Fibroblast of skin of left quadriceps (primary cell): ENCODE measurements at places on chromosomes 3 and 15.
A peak's percentile ranks its signal among the peaks of the same experiment; 100 is the strongest.

GRCh38 chr3:120348991-120349854 is at the start of gene LRRC58:
Gene LRRC58 (minus strand): TSS chr3:120349354. CDS start chr3:120349243, 111 bp downstream.
- DNase-seq = peak; percentile 84

GRCh38 chr15:35944945-35945585 is 399.1 kb upstream of the DPH6 start:
- DNase-seq = no peak

- no peak for DNase-seq
These were observed 224.8 kb downstream of the KCNMB2 start for GRCh38 chr3:178761024-178761423.

DNA sequence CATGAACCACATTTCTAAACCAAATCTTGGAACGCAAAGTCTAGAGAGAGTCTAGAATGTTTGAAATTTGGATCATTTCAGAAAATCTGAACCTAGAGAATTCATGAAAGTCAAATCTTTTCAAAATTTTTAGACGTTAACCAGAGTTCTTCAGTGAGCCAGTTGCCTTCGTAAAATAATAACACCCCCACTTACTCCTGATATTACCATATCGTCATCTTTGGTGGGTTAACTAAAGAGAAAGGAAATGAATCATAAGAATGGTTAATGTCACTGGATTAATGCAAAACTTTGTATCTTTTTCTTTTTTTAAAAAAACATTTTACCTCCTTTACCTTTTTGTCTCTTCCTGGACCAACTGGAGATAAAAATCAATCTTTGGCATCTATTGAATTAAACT is 1.2 kb upstream of the ZBED2 start:
- DNase-seq = no peak

- no peak for DNase-seq
These were observed 2.9 kb downstream of the DIPK2A start for GRCh38 chr3:143974271-143975238.

- no peak for DNase-seq
These were observed 84.5 kb upstream of the FNDC3B start for GRCh38 chr3:171954690-171955383.

DNA sequence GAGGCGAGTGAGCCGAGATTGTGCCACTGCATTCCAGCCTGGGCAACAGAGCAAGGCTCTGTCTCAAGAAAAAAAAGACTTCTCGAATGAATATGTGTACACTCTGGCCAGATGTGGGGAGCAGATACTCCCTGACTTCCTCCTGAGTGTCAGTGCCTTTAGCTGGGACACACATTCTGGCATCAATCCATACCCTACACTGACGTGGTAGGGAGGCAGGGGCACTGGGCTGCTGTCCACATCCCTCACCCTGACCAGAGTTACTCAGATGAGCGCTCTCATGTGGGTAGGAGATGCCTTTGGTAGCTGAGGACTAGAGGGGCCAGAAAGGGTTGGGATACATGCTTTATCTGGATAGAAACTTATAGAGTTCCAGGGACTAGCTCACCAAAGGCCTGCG is 15.6 kb downstream of the LIMD1 start:
- DNase-seq = no peak

DNA sequence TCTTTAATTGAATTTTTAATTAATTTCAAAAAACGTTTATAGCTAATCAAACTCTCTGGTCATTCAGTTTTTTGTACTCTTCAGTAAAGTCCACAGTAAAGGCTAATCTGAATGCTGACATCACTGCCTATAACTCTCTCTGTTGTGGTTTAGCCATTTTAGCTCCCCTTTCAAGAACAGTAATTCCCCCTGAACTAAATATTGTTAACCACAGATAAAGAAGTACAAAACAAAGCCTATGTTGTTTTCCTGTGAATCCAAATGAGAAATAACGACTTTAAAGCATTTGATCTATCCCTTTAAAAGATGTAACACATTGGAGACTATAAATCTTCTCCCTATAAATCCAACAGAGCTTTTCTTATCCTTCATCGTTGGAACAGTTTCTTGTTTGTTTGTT is 94.2 kb downstream of the ZBTB20 start:
- DNase-seq = no peak

DNA sequence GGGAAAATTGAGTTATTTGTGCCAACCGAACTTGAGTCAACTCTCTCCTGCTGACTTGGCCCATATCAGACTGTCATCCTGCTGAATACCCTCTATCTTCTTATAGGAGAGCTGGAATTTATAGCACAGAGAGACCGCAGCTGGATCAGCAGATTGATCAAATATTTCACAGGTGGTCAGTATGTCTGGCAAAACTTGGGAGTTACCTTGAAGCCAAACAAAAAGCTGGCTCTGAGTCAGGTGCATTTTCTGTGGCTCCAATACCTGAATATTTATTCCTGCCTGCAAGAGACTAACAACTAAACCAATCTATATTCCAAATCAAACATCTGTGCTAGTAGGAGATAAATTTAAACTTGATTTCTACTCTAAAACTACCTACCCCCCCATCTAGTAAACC is 752.1 kb upstream of the ALCAM start:
- no peak for DNase-seq

- no peak for DNase-seq
These were observed 26.4 kb downstream of the TOMM70 start for GRCh38 chr3:100374521-100374920.

DNA sequence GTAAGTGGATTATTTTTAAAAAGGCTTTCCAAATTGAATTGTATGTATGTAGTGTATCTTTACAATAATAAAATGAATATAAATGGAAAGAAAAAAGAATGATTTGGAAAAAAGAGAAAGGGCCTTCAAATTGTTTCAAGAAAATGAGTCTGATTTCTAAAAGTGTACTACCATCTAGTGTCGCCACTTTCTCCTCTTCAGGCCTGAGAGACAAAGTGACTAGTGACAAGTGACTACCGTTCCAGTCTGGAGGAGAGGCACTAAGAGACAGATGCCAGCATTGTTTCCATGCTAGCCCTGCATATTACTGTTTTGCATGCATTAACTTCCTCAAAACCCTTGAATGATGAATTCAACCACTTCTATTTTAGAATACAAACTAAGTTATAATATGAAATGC is 39.3 kb downstream of the P3H2 start:
- no peak for DNase-seq

DNA sequence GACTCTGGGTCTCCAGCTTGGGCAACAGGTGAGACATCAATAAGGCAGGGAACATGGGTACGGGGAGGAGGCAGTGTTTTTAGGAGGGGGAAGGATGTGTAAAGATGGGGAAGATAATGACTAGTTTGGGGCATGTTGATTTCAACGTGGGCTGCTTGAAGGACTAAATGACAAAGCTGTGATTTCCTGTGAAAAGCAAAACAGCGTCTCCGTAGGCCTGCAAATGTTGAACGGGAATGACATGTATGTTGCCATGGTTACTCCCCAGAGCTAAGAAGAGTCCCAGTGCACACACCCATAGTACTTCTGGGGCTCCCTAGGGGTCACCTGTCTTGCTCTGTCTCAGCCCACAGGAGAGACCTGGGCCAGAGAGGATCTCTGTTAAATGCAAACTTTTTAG is 71.3 kb upstream of the ETV5 start:
- no peak for DNase-seq

- no peak for DNase-seq
These were observed 61.7 kb downstream of the AGTR1 start for GRCh38 chr3:148759430-148759829.

GRCh38 chr15:63379492-63380150 is 2.0 kb downstream of the CA12 start:
- no peak for DNase-seq

DNA sequence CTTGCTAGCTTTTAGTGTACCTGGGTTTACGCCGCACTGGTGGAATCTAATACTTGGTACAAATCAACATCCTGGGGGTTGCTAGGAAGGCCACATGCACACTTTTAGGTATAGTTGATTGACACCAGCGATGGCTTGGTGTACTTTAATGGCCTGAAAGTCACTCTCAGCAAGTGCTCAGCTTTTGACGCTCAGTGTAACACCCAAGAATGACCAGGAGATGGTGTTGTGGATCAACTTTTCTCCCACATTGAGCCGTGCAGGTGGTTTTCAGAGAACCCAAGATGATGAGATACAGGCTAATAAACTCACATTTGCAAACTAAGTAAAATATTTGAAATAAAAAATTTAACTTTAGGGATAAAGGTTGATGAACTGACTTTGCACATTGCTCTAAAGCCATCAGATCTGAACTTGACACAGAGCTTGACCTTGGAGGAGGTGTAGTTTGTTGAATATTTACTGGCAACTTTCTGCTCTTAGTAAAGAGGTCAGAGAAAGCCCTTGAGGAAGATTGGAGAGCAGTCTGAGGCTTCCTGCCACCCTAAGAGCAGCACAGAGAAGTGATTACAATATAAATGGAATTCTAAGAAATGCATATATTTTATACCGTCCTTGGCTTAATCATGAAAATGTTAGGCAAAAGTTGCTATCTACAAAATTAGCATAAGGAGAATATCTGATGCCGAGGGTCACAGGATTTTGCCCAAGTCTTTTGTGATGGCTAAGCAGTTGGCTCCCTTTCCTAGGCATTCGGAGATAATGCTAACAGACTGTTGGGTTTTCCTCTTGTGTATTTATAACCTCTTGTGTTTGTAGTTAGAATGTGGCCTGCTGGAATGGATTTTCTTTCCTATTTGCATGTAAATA is 143.4 kb upstream of the RASGRP1 start:
- peak; percentile 60 for DNase-seq

DNA sequence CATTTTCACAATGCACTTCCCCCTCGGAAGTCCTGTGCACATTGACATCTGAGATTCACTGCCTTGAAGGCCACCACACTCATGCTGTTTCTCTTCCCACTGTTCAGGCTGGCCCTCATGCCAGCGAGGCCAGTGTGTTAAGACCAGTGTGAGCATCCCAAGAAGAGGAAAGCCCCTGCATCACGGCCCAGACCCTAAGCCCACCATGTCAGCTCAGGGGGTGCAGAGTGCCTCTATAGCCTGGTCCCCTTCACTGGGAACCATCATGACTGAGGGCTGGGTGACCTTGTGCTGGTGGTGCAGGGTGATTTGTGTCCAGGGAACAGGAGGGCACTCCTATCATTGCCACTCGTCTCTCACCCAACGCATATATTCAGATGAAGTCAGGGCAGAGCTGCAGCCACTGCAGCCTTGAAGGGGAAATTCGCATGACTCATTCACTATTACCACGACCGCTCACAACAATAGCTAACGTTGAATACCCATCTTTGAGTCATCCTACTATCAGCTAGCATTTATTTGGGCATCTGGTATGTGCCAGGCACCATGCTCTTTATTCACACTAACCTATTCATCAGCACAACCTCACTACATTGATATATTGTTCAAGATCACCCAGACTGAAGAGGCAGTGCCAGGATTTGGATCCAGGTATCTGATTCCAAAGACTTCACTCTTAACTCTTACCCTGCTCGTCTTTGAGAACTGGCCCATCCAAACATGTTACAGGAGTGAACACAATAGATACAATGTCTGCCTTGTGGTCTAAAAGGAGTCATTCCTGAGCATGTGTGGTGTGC is 58.8 kb upstream of the SLC6A11 start:
- no peak for DNase-seq

DNA sequence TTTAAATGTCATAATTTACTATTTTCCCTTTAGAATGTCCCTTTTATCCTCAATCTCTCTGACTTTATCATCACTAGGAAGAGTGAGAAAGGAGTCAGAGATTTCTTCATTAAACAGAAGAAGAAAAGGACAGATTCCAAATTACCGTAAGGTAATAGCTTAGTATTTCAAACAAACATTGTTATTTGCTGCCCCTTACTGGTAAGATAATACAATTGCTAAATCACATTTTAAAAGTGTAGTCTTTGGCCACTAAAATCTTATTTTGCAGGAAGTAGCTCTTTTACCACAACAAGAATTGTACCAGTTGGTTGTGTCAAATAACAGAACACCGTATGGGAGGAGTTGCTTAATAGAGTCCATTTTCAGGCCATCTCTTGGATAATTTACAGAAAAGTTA is 53.7 kb downstream of the CGGBP1 start:
- DNase-seq = no peak

GRCh38 chr3:38643592-38643991 is 5.9 kb downstream of the SCN5A start:
- no peak for DNase-seq

DNA sequence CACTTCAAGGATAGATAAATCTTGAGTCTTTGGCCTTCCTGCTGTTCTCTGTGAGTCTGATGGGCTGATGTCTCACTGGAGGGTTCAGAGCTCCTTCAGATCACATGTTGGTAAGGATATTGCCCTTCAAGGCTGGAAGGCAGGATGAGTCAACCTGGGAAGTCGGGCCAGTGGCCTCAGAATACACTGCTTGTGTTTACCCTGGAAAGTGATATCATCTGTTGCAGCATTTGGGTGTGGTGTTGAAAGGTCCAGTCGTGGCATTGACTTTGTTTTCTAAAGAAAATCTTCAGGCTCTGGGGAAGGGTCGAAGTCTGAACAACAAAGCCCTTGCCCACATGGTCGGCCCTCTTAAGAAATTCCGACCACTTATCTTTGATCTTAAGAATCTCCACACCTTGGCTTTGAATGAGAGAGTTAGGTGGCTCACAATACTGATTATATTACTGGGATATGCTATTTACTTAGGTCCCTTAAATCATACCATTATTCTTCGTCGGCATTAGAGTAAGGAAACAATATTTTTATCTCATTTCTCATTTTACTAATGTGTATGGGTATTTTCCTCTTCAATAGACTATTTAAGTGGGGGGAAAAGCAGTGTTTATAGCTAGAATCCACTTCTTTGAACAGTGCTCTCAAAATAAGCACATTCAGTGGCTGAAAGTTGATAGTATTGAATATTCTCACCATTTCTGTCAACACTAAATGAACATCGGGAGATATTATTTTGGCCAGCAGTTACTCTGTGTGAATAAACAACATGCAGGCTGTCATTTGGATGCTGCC is 303.9 kb upstream of the RASGRP1 start:
- DNase-seq = peak; percentile 61

DNA sequence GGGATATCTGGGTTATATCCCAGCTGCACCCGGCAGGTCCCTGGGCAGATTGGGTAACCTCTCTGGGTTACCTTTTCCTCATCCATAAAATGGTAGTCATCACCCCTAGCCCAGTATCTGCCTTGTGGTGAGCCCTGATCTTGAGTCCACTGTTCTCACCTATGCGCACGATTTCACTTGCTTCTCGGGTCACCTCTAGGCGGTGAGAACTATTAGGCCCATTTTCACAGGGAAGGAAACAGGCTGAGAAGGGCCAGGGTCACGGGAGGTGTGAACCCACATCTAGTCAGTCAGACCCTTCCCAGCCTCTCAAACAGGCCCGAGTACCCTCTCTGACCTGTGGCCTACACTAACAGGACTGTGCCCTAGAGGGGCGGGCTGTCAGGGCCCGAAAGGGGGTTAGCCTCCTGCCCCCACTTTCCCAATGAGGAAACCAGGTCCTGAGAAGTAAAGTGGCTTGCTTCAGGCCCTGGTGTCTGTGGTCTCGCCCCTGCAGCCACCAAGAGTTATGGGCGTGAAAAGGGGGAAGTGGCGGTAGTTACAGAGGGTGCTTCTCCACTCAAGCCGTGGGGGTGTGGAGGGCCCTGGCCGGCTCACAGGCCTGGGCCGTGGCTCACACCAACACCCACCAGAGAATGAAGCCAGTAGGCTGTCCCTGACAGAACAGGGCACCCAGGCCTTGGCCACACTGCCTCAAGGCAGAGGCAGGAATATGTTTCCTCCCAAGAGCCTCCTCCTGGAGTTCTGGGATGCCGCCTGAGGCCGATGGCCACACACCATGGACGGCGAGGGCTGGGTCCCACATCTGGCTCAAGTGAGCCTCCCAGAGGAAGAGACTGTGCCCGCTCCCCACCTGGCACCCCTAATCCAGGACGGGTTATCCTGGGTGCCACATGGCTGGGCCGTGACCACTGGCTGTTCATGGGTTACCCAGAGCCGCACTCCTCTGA is 19.5 kb downstream of the PSTPIP1 start:
- DNase-seq = no peak
